Mesothelial cell of epicardium (in vitro differentiated cells): ENCODE measurements at places on chromosomes 7 and 10. TPM values are rescaled to one million over a fixed set of nuclear protein-coding genes. Genes with fewer than 3 reads are reported as not detected.
A peak's percentile ranks its signal among the peaks of the same experiment; 100 is the strongest.

DNA sequence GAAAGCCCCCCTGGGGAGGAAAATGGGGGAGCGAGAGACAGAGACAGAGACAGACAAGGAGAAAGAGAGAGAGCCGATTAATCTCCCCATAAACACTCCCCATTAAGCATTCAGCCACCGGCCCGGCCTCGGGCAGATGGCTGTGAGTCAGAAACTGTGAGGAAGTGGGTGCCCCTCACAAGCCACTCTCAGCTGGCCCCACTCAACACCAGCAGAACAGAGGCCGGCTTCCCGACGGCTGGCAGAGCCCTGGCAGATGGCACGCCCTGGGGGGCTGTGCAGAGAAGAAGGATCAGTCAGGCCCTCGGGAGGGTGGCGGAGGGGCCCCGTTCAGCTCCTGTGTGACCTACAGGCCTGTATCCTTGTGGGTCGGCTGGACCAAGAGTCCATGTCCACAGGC is 41.2 kb downstream of the CAMK2B start:
- H3K27ac ChIP-seq, result no peak overlapping the region
- H3K27me3 ChIP-seq, result no peaks in the 10 kb centered on the region
- peak; percentile 35 for DNase-seq
- no peaks in the 10 kb centered on the region for H3K4me1 ChIP-seq
- no peak overlapping the region for H3K4me3 ChIP-seq

DNA sequence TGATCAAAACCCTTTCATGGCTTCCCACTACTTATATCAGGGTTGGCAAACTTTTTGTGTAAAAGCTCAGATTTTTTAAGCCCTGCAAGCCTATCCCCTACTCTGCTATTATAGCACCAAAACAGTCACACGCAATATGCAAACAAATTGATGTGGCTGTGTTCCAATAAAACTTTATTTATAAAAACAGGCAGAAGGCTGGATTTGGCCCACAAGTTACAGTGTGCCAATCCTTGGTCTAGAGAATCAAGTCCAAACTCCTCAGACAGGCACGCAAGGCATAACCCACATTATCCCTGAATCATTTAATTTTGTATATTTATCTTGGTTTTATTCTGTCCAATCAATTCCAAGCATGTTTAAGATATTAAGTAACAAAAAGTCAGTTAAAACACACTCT is 71.9 kb downstream of the SGMS1 start:
- DNase-seq, result no peak
- H3K4me3 ChIP-seq, result no peak overlapping the region
- peak overlapping the region; percentile 51 for H3K27ac ChIP-seq
- H3K36me3 ChIP-seq, result peaks cover 7% of the 10 kb centered on the region
- H3K27me3 ChIP-seq, result no peaks in the 10 kb centered on the region
- H3K4me1 ChIP-seq, result peaks cover 30% of the 10 kb centered on the region

- no peaks in the 10 kb centered on the region for H3K27me3 ChIP-seq
- DNase-seq, result no peak
- no peak overlapping the region for H3K4me3 ChIP-seq
- H3K36me3 ChIP-seq, result peaks cover 17% of the 10 kb centered on the region
- peak overlapping the region; percentile 30 for H3K27ac ChIP-seq
- peaks cover 8% of the 10 kb centered on the region for H3K4me1 ChIP-seq
These were observed 44.6 kb downstream of the TAX1BP1 start for GRCh38 chr7:27784399-27785053.

- H3K4me1 ChIP-seq, result peaks cover 55% of the 10 kb centered on the region
- no peak for DNase-seq
- no peaks in the 10 kb centered on the region for H3K27me3 ChIP-seq
- no peaks in the 10 kb centered on the region for H3K36me3 ChIP-seq
These were observed 92.3 kb upstream of the PRPS1L1 start for GRCh38 chr7:18119985-18120384.

- H3K4me1 ChIP-seq, result no peaks in the 10 kb centered on the region
- H3K36me3 ChIP-seq, result no peaks in the 10 kb centered on the region
- H3K27me3 ChIP-seq, result no peaks in the 10 kb centered on the region
- H3K4me3 ChIP-seq, result no peak overlapping the region
- no peak for DNase-seq
These were observed 134.5 kb upstream of the ETV1 start for GRCh38 chr7:14123923-14124322.

DNA sequence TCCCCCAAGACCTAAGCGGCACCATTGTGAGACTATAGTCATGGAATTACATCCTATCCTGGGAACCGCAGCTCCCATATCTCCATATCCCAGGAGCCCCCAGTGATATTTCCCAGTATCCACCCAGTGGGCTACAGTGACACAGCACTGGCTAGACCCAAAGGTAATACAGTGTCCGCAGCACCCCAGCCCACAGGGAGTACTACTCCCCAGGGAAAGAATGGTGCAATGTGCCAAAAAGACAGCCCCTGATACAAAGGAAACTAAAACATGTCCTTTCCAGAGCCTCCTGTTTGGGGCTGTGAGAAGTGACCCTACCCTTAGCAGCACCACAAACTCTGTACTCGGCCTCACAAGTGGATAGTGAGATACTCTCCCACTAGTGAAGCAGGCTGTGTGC is 4.5 kb upstream of the IFIT2 start:
- peaks cover 14% of the 10 kb centered on the region for H3K4me1 ChIP-seq
- H3K27me3 ChIP-seq, result no peaks in the 10 kb centered on the region
- H3K36me3 ChIP-seq, result peaks cover 5% of the 10 kb centered on the region

GRCh38 chr7:48424731-48425130 is 253.5 kb downstream of the ABCA13 start:
- H3K27me3 ChIP-seq, result peaks cover 2% of the 10 kb centered on the region
- no peaks in the 10 kb centered on the region for H3K36me3 ChIP-seq
- H3K4me1 ChIP-seq, result peaks cover 5% of the 10 kb centered on the region
- H3K4me3 ChIP-seq, result no peak overlapping the region
- no peak for DNase-seq
- no peak overlapping the region for H3K27ac ChIP-seq

- DNase-seq, result no peak
- no peak overlapping the region for H3K27ac ChIP-seq
- no peaks in the 10 kb centered on the region for H3K4me1 ChIP-seq
- H3K27me3 ChIP-seq, result peaks cover 55% of the 10 kb centered on the region
- H3K36me3 ChIP-seq, result no peaks in the 10 kb centered on the region
- no peak overlapping the region for H3K4me3 ChIP-seq
These were observed 16.0 kb upstream of the DPYSL4 start for GRCh38 chr10:132170561-132171361.

The UPK3B gene
- total RNA-seq, result 49.5 to 56.9 TPM (median 50.1 TPM) in 3 replicates

The CCDC136 gene
- total RNA-seq, result 34.6 to 39.1 TPM (median 34.8 TPM) in 3 replicates
